Pancreas (tissue), 10 donors: ENCODE measurements at places on chromosomes 6 and 20. TPM values are rescaled to one million over a fixed set of nuclear protein-coding genes. Genes with fewer than 3 reads are reported as not detected.
A peak's percentile ranks its signal among the peaks of the same experiment; 100 is the strongest.

Gene BTNL2
- total RNA-seq: not detected

Gene CFAP206
- 0.56 TPM for total RNA-seq

Gene LMBRD1
- 32.7 TPM for total RNA-seq

Gene PRPH2
- 1.6 TPM for total RNA-seq

Gene UST
- total RNA-seq: 3.8 TPM

Gene LATS1
- total RNA-seq: 17.4 TPM

- DNase-seq: no peak
These were observed 1.5 kb upstream of the PRSS35 start for GRCh38 chr6:83510791-83511190.

GRCh38 chr6:32700391-32701040 lies 34.1 kb upstream of the HLA-DQB1 start:
- peak; percentile 43 for DNase-seq

GRCh38 chr20:4607287-4607713 lies 114.4 kb upstream of the PRND start:
- DNase-seq: peak; percentile 69

DNA sequence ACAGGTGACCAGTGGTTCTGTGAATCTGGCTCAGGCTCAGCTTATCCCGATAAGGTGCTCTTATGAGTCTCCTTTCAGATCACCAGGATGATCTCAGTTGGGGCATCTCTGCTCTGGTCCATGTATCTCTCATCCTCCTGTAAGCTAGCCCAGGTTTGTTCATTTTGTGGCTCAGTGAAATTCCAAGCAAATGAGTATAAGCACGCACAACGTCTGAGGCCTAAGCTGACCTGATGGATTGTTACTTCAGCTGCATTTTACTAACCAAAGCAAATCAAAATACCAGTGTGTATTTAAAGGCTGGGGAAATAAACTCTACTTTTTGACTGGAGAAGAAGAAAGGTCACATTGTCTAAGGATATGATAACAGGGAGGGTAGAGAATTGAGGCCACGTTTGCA lies 551.0 kb upstream of the BTBD3 start:
- DNase-seq: no peak

GRCh38 chr6:156727715-156728385 lies 49.3 kb upstream of the ARID1B start:
- DNase-seq: no peak

DNA sequence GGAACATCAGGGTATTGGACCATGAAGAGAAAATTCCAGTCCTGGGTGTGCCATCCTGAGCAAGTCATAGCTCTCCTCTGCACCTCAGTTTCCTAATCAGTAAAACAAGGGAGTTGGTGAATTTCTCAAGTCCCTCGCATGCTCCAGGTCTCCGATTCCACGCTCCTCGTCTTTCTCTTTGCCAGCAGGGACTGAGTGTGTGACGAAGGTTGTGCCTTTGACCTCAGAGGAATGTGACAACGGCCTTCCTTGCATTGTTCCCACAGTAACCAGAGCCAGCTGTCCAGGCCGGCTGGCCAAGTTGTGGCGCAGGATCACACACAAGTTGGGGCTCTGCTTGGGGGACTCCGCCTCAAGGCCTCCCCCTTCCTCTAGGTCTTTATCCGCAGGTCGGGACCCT lies 217.3 kb downstream of the ATXN1 start:
- DNase-seq: no peak

DNA sequence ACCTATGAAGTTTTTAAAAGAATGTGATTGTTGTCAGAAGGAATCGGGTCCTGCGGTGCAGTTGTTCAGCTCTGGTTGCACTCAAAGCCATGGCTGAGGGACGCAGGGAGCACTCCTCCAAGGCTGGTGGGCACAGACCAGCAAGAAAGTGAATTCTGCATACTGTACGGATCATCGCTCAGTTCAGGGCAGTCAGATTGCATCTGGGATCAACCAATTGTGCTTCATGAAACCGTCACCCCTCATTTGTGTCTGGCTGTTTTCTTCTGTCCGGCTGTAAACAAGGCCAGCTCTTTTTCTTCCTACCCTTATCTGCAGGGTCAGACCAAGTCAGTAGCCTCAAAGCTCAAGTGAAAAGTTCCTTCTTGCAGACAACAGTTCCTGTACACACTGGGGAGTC lies 478.3 kb downstream of the TFAP2A start:
- DNase-seq: no peak

- DNase-seq: peak; percentile 38
These were observed 210.6 kb downstream of the DLL1 start for GRCh38 chr6:170080169-170080827.

DNA sequence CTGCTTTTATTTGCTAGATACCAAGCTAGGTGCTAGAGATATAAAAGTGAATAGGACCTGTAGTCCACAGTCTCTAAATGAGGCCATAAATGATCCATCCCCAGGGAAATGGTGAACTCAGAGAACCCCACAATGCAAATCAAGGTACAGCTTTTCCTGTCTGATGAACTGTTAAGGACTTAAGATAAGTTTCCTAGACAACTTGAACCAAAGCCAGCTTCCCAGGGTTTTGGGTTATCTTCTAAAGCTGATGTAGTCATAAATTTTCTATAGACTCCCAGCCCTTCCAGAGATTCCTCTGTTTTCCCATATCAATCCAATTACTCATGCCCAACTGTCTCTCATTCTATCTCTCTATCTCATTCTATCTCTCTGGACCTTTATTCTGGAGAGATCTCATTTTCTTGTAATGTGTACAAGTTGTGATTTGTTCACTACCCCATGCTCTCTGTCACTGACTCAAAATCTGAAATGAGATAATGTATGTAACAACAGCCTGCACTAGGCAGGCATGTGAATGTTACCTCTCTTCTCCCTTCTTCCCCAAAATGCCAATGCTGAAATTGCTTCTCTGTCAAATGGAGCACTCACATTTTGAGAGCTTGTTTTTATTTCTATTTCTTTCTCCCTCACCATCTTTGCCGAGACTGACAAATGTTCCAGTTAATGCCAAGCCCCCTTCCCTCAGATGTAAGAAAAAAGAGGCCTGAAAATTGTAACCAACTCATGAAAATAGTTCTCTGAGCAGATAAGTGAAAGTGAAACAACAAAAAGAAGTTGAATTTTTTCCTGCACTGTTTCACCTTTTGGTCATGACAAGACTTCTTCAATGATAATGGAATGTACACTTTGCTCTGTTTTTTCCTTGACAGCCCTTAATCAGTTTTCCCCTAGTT lies 279.9 kb downstream of the SLC35F1 start:
- no peak for DNase-seq

DNA sequence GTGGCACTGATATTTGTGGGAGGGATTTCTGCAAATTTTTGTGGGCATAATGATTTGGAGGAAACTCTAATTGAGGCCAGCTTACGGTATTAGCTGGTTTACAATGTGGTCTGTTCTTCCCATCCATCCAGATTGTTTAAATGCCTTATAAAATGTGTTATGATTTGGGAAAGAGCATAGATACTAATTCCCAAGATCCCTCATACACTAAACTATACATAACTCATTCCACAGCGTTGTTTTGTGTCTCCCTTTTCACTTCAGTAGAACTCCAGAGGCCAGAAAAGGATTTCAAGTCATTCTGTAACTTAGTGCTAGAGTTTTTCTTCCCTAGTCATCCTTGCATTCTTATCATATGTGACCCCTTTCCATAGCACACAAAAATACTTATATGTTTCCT lies 292.6 kb upstream of the NT5E start:
- no peak for DNase-seq

DNA sequence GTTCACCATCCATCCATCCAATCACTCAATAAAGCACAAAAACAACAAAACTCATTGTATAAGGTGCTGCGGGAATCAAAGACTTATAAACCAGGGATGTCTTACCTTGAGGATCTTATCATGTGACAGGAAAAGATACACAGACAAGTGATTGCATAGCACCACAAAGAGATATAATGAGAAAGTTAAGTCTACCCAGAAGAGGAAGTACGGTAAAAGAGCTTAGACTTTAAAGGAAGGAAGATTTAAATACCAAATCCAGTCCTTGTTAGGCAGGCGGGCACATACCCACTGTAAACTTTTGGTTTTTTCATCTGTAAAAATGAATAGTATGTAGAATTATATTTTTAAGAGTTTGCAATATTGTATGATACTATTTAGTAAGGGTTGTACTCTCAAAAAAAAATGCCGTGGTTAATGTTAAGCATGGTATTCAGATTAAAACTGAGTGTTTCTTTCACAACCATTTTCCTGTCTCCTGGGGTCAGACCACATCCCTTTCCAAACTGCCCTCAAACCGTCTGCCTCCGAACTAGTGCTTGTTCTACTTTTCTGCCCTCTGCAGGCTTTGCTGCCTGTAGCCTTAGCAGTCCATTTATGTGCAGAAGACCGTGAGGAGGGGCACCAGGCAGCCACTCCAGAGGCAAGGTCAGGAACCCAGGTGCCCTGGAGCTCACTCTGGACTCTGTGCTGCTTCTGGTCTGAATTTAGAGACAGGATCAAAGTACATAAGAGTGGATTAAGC lies 179.5 kb upstream of the SYNDIG1 start:
- DNase-seq: no peak

DNA sequence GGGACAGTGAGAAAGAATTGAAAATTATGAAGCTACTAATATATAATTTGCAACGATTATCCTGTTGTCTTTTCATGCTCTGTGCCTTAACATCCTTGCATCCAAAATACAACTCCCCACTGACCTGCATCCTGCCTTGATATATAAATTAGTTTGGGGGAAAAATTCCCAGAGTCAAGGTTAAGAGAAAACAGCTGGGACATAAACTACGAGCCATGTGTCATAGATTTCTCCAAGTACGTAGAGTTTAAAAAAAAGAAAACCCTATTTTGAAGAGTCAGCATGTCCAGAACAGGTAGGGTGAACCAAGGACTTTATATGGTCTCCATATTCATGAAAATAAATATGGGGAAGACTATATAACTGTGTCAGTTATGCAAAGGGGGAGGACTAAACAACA lies 123.8 kb upstream of the MARCKS start:
- DNase-seq: no peak

- DNase-seq: no peak
These were observed 880.9 kb downstream of the PRIM2 start for GRCh38 chr6:58198301-58198700.

- no peak for DNase-seq
These were observed 27.5 kb upstream of the SIRPA start for GRCh38 chr20:1867495-1868260.
